ENCODE measurements at places on chromosomes 3 and 15.

DNA sequence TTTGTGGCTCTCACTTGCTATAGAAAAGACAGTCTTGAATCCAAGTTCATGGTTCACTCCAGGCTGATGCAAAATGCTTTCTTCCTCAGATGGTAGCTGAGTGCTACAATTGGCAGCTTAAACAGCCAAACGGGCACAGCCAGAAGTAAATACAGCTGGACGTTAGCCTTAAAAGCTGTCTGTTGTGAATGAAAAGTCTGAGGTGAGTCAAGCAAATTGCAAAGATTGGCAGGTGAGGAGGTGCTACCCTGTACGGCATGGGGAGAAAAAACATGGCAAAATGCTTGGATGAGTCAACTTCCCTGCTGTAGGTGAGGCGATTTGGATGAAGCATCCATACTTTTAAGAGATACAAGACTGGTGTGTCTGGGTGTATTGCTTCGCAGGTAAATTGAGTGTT lies 40.5 kb downstream of the IL5RA start:
- no peaks in the 10 kb centered on the region for H3K27me3 ChIP-seq
- H3K4me1 ChIP-seq: no peaks in the 10 kb centered on the region
- H3K4me3 ChIP-seq: no peak overlapping the region
- no peaks in the 10 kb centered on the region for H3K36me3 ChIP-seq
- no peak for DNase-seq

DNA sequence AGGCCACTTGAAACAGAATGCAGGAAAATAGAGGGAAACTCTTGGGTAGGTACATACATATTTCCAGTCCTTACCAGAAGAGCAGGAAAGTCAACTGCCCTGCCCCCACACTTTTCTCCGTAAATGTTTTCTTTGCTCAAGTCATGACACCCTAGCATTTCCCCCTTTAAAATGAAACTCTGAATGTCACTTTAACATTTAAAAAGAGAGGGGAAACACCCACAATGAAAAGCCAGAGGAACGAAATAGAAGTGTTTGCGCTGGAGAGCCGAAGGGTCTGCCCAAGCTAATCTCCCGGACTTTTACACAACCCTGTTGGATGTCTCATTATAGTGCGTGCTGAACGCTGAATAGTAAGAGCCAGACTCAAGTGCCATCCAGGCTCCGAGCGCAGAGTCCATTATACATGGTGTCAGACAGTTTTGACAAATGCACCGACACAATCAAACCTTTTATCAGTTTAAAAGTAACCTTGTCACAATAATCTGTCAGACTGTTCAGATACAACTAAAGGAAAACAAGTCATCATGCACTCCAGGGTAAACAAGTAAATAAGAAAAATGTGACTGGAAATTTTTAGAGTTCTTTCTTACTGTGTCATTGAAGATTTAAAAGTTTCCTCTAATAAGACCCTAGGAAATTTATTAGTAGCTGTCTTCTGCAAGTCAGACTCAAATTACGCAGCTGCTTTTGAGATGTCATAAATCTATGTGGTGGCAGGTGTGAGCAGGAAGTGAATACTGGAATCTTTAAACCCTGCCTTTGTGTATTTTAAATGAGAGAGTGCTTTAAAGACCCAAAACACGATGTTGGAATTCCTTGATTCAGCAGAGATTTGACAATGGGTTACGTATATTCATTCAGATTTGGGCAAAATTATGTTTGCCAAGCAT lies 159.8 kb downstream of the RBMS3 start:
- peak overlapping the region; percentile 87 for H3K4me3 ChIP-seq
- H3K27ac ChIP-seq: peak overlapping the region; percentile 80
- peaks cover 13% of the 10 kb centered on the region for H3K36me3 ChIP-seq
- peaks cover 4% of the 10 kb centered on the region for H3K27me3 ChIP-seq
- peaks cover 20% of the 10 kb centered on the region for H3K4me1 ChIP-seq

DNA sequence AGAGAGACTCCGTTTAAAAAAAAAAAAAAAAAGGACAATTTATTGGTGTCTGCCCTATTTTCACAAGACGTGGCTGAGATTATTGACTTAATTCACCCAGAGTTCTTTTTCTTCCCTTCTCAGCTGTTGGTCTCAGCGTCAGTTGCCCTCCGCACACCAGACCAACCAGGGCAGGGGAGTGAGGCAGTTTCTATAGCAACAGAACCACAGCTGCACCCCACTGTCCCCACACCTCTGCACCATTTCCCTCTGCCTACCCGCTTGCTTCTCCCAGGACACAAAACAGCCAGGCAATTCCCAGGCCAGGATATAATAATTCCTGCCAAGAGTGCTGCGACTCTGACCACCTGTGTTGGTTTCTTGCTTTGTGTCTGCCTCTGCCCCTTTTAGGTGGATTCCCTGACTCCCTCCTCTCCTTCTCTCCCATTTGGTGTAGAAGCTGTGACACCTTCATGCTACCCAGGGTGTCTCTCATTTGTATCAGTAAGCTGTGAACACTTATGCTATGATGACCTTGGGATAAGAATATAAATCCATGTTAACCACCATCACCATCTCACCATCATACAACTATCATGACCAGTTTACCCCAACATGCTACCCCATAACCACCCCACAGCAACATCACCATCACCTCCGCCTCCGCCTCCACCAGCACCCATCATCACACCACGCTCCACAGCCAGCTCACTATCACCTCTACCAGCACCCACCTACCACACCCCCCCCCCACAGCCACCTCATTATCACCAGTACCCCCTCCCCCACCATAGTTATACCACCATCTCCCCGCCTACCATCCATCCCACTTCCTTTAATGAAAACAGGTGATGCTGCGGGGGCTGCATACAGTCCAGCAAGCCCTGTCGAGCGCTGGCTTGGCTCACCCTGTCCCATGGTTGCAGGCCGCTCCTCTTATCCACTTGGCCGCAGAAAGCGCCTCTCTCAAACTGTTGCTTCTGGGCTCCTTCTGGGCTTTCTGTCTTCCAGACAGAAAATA lies 589 bp downstream of the EPB42 start:
- peaks cover 9% of the 10 kb centered on the region for H3K27me3 ChIP-seq
- no peak overlapping the region for H3K4me3 ChIP-seq
- no peak for DNase-seq
- no peak overlapping the region for H3K27ac ChIP-seq

DNA sequence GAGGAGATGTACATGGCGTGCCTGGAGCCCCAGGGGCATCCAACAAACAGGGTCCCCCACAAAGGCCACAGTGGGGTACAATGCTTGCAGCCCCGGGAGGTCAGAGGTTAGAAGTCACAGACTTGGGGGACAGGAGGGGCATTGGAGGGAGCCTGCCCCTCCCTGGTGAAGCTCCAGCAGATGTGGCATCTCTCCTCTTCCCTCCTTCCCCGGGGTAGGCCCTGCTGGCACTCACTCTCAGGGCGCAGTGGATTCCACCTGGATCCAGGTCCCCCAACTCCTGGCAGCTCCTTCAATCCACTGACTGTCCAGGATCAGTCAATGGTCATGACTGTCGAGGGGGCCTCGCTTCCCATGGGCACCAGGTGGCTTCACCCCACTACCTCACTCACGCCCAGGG lies 32.2 kb downstream of the RGMA start:
- H3K27ac ChIP-seq: no peak overlapping the region
- H3K36me3 ChIP-seq: peaks cover 15% of the 10 kb centered on the region
- no peak overlapping the region for H3K4me3 ChIP-seq
- peaks cover 26% of the 10 kb centered on the region for H3K4me1 ChIP-seq

GRCh38 chr15:52233405-52233804 lies 42.2 kb upstream of the GNB5 start:
- H3K4me3 ChIP-seq: no peak overlapping the region
- H3K27me3 ChIP-seq: no peaks in the 10 kb centered on the region
- H3K4me1 ChIP-seq: no peaks in the 10 kb centered on the region
- H3K36me3 ChIP-seq: no peaks in the 10 kb centered on the region

DNA sequence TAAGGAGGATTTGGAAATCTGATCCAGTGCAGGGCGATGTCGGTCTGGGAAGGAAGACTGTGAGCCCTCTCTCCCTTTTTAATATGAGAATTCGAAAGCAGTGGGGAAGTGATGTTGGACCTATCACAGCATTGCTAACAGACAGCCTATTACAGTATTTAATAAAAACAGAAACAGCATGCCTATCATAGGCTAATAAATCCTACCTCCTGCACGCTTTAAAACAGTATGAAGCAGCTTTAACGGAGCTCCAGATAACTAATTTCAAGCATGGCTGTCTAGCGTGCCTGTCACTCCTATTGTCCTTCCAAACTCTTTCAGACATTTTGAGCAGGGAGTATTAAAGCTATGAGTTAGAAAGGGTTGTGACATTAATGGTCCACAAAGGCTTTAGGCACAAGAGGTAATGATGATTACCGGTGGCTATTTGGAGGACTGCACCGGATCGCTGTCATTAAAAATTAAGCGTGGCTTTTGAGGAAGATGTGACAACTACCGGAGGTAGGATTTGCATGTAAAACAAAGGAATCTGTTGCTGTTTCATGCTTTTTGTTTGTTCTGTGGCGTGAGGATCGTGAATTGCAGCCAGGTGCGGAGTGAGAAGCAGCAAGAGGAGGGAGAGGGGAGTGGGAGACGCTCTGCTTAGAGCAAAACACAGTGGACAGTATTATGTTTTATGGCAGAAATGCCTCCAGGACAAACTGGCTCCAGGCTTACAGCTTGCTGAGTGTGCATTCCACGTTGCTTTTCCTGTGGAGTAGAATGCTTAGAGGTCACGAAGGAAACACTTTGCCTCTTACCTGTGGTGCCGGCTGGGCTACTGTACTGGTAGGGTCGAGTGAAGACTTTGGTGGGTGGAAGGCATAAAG lies at the start of gene KCNMB2:
Gene KCNMB2 (plus strand): TSS at position 226 of the 869 bp plus-strand sequence.
- peaks cover 31% of the 10 kb centered on the region for H3K4me1 ChIP-seq
- peak within 1 kb of the TSS; percentile 6 for H3K27ac ChIP-seq
- H3K36me3 ChIP-seq: no peaks in the 10 kb centered on the region
- no peak for DNase-seq
- H3K4me3 ChIP-seq: peak within 1 kb of the TSS; percentile 84

DNA sequence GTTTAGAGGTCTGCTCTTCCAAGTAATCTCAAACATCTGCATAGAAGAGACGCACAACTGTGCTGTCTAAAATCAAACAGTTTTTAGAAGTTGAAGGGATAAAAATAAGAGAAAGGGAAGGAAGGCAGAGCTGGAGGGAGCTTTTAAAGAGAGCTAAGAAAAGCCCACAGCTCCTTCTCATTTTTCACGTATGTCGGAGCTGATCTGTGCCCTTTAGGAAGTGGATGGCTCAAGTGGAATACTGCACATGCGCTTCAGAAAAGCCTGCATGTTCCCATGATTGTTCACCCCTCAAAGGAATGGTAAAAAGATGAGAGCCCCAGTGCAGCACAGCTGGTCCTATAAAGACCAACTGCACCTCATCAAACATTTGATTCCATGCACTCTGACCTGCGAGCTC lies 207.2 kb downstream of the ADAMTS17 start:
- no peak for DNase-seq
- no peak overlapping the region for H3K27ac ChIP-seq
- H3K36me3 ChIP-seq: peaks cover 22% of the 10 kb centered on the region
- H3K27me3 ChIP-seq: peaks cover 3% of the 10 kb centered on the region
- H3K4me1 ChIP-seq: peaks cover 8% of the 10 kb centered on the region

GRCh38 chr3:175193815-175194518 lies 334.8 kb downstream of the NAALADL2 start:
- H3K4me1 ChIP-seq: no peaks in the 10 kb centered on the region
- H3K27ac ChIP-seq: no peak overlapping the region
- no peaks in the 10 kb centered on the region for H3K27me3 ChIP-seq
- H3K4me3 ChIP-seq: no peak overlapping the region

DNA sequence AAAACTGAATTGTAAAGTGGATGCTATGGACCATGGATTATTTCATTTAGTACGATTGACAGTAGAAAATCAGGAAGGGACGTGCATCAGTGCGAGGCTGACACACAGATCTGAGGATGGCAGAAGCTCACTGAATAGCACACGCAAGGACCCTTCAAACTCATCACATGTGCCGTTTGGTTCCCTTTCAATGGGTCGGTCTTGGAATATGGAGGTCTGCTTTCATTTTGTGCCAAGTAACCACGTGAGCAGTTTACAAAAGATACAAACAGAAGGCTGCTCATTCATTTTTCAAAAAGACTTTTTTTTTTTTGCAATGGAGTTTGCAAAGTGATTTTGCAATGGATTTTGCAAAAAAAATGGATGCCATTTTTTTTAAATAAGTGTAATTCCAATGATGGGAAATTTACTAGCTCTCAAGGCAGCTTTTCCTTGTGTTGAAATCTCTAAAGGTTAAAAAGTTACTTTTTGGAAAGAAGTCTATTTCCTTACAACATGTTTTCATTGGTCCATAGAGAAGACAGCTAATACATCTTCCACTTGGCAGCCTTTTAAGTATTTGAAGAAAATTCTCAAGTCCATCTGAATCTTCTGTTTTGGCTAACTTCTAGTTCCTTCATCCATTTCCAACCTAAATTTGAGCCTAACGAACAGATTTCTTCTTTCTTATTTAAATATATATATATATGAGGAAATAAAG lies 392.3 kb upstream of the TPRG1 start:
- H3K4me3 ChIP-seq: no peak overlapping the region
- no peaks in the 10 kb centered on the region for H3K36me3 ChIP-seq
- no peak for DNase-seq
- H3K27me3 ChIP-seq: no peaks in the 10 kb centered on the region
- H3K4me1 ChIP-seq: no peaks in the 10 kb centered on the region
- no peak overlapping the region for H3K27ac ChIP-seq

GRCh38 chr3:20143519-20143918 lies 42.5 kb downstream of the SGO1 start:
- H3K36me3 ChIP-seq: peaks cover 16% of the 10 kb centered on the region
- H3K4me3 ChIP-seq: no peak overlapping the region
- no peaks in the 10 kb centered on the region for H3K27me3 ChIP-seq

- peaks cover 12% of the 10 kb centered on the region for H3K27me3 ChIP-seq
- no peak overlapping the region for H3K4me3 ChIP-seq
- H3K4me1 ChIP-seq: peaks cover 8% of the 10 kb centered on the region
- H3K36me3 ChIP-seq: no peaks in the 10 kb centered on the region
- no peak for DNase-seq
- no peak overlapping the region for H3K27ac ChIP-seq
These were observed 473.9 kb upstream of the UBE2E2 start for GRCh38 chr3:22729212-22729611.

DNA sequence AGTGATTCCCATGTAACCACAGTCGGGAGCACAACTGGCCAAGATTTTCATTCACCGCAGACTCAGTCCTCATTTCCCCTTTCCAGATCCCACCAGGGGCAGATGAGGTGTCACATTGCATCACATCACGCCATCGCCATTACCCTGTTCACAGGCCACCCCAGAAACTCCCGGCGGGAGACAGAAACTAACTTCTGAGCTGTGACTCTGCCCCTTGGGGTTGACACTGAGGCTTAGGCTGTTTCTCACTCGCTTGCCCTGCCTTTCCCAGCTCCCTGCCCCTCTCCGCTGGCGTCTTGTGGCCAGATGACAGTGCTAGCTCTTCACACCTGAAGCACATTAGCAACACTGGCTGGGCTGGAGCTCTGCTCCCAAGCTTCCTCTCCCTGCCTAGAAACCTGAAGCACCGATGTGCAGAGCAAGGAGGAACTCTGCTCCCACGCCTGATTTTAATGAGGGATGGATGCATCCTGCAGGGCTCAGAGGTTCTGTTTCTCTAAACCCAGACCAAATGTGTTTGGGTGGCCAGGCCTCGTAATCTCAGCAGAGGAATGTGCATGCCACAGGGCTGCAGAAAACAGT lies 88.8 kb upstream of the CTDSPL start:
- H3K4me1 ChIP-seq: peaks cover 45% of the 10 kb centered on the region
- peaks cover 4% of the 10 kb centered on the region for H3K27me3 ChIP-seq
- H3K36me3 ChIP-seq: peaks cover 16% of the 10 kb centered on the region
- peak overlapping the region; percentile 20 for H3K4me3 ChIP-seq

Data from type B pancreatic cell (in vitro differentiated cells).